ENCODE measurements at places on chromosomes 7 and 10.

GRCh38 chr7:221978-222715, 29.8 kb downstream of the FAM20C start:
- no peak for DNase-seq

DNA sequence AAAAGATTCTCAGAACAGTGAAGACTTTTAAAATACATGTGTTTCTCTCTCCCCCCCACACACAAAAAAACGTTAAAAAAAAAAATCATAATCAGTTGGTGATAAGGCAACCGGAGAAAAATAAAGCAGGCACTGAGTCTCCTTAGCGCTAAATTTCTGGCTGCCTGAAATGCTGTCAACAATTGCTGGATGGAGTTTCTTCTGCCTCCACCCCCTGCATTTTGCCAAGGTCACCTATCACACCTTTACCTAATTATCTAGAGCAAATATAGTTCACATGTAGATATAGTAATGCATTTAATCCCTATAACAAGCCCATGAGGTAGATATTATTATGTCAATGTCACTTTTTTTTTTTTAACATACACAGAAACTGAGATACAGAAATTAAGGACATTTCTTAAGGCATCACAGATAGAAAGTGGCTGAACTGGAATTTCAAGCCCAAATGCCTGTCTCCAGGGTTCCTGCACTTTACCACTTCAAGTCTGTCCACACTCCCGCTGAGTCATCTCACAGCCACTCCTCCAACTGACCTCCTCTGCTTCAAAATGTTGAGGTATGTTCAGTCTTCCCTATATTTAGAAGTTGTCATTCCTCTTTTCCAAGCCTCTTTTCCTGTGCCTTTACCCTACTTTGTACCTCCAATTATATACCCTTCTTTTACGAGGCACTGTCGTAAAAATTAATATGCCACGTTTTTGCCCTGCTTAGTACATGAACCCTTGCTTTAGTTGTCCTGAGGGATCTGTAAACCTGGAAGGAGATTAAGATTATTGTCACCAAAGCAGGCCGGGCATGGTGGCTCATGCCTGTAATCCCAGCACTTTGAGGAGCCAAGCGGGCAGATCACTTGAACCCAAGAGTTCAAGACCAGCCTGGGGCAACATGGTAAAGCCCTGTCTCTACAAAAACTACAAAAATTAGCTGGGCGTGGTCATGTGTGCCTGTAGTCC, 72.8 kb upstream of the MPP7 start:
- no peak for DNase-seq

DNA sequence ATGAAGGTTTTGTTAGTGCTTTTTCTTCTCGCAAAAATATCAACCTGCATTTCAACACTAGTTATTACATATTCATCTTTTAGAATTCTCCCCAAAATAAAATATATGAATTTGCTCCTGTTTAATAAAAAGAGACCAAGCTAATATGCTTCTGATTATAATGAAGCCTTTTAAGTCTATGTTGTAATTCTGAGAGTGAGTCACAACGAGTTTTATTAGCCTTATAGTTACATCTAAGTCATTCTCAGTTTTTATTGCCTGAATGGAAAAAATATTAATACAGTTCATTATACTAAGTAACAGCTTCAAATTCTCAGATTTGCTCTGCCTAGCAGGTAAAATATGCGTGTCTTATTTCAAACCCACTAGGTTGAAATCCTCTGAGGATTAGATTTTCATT, 152.4 kb upstream of the CELF2 start:
- DNase-seq, result no peak

DNA sequence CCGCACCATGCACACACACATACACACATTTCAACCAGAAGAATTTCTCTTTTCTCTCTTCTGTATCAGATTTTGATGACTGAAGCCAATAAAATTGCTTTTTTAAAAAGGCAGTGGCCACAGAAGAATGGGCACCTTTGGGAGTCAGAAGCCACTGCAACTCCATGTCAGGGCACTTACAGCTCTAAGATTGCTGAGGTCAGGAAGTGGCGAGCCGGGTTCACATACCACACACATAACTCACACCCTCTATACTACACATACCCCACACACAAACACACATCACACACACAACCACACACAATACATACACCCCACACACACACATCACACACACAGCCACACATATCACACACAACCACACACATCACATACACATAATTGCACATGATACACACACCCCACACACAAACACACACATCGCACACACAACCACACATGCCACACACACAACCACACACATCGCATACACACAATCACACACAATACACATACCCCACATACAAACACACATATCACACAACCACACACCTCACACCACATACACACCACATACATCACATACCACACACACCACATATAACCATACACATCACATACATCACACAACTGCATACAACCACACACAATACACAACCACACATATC, 31.2 kb downstream of the GPRIN2 start:
- DNase-seq, result no peak

- DNase-seq, result no peak
Measured at GRCh38 chr7:139328375-139328774, 12.8 kb upstream of the FMC1 start.

DNA sequence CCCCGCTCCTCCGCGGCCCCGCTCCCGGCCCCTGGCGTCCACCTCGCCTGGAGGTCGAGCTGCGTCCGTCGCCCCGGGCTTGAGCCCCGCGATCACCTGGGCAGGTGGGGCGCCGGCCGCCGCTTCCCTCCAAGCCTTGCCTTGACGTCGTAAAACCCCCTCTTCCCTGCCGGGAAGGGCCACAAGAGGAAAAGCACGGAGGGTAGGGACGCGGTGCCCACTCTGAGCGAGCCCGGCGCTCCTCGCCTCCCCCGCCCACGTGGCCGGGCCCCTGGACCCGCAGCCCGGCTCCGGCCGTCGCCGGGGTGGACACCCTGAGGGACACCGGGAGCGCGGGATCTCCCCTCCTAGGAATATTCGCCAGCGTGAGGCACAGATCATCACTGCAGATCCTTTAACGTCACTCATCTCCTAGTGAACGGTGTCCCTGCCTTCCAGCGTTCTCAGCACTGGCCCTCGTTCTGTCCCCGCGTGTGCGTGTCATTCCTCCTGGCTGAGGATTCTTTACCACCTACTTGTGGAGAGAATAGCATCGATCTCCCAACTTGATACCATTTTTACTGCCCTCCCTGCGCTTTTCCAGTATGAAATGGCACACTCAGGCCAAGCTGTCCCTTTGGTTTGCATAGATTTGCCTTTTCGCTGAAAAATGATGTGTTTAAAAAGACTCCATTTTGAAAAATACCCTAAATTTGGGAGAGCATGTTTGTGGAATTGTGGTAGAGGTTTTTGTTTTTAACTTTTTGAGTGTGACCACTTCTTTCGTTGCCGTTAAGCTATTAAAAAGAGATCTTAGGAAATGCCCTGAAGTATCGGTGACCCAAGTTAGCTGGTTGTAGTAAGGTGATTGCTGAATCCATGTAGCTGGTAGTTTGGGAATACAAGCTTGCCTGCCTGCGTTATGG, 649 bp downstream of the ACTR3B start:
- no peak for DNase-seq

DNA sequence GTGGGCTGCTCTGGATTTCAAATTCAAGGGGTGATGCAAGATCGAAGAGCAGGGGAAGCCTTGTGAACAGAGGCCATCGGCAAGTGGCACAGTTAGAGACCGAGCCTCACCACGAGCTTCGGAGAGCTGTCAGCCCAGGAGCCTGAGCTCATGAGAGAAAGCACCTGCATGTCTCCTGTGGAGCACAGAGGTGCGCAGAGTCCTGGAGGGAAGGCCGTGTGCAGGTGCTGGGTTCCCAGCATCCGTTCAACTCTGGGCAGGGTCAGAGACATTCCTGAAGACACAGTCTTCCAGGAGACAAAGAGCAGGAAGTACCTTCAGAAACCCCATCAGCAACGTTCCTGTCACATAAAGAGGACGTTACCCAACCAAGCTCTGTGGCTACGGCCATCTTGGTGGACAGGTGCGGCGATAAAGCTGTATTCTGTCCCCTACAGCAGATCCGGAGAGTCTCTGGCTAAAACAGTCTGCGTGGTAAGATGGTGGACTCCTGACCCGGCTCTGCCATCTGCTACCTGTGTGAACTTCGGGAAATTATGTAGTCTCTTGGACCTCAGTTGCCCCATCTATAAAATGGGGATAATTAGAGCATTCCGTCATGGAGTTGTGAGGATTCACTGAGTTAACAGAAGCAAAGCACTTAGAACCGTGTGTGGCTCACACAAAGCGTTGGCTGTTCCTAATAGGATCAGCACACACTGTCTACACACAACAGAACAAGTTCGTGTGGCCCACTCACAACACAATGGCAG, 40.6 kb downstream of the NOD1 start:
- no peak for DNase-seq

GRCh38 chr10:22002591-22003176, 846 bp downstream of the DNAJC1 start:
- no peak for DNase-seq

DNA sequence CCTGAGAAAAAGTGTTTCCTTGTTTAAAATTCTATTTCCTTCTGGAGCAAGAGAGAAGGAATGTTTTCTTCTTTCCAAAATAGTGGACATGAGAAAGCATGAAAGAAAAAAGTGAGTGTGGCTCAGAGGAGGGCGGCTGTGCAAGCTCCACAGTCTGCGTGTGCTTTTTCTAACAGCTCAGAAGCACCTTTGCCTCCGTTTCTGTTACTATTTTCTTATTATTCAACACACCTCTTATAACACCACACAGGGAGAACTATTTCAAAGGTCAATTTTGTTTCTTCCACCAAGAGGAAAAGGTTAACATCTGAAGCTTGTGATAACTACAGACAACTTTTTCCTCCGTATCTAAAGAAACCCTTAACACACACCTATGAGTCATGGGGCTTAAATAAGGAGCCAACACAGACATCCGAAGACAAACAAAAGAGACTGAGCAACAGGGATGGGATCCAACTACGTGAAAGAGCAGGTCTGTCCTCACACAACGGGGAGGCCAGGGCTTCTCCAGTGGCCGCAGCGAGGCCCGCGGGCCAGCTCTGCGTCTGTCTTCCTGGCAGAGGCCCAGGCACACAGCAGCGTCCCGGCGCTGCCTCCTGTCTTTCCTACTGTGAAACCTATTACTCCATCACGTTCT, 36.2 kb upstream of the NCAPG2 start:
- no peak for DNase-seq

DNA sequence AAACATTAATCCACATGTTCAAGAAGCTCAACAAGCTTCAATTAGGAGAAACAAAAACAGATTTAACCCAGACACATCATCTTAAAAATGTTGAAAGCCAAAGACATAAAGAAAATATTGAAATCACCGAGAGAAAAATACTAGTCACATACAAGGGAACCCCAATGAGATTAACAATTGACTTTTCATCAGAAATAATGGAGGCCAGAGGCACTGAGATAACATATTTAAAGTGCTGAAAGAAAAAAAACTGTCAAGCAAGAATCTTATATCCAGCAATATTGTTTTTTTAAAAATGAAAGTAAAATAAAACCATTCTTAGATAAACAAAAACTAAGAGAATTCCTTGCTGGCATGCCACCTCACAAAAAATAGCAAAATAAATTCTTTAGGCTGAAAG, 28.9 kb downstream of the AOC1 start:
- DNase-seq, result no peak

DNA sequence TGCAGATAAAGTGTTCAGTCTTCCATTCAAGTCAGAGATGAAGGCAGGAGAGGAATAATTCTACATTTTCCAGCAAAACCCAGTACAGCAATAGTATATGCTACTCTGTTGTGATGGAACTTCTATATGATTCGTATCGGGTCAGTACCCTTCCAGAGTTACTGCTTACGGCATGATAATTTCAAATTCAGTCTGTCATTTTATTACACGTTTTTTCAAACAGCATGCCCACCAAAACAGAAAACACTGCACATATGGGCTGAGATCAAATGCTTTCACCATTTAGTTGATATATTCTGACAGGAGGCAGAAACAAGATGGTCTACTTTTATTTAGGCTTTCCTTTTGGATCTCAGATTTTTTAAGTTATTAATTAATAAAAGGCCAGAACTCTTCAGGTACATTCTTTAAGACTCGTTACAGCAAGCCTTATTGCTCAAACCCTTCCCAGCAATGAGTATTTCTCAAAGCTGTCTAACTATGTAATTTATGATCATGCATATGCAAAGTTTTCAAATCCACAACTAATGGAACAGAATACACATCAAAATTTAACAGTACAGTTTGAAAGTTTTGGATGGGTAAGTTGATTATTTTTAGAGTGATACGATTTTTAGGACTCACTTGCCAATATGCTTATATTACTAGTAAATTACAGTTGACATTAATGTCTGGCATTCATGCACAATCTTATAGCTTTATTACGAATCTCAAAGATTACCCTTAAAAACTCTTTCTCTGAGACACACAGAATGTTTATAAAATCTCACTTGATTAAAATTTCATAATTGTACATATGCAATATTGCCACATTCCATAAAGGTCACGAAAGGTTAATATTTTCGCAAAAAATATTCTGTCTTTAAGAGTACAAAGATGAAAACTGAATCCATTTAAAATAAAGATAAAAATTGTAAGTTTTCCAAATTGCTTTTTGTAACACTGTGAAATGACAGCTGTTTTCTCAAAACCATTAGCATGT, 91.0 kb downstream of the ANK3 start:
- no peak for DNase-seq

GRCh38 chr10:68553138-68553537, 7.0 kb upstream of the TET1 start:
- no peak for DNase-seq

DNA sequence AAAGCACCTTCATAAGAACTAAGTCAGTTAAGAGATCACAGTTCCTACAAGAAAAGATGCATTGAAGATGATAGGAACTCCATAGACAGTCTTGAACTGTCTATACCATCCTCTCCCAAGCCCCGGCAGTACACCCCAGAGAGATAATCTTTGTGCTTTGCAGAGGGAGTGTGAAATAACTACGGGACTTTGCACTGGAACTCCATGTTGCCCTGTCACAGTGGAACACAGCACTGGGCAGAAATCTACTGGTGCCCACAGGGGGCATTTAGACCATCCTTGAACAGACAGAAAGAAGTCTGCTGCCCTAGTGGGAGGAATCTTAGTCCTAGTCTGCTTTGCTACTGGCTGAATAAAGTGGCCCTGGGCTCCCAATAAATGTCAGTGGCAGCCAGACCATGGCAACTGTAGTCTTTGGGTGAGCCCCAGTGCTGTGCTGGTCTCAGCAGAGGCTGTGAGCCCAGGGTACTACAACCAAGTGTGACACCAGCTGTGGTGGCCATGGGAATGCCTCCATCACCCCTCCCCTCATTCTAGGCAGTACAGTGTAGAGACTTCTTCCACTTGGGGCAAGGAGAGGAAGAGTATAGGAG, 107.7 kb upstream of the TMEM168 start:
- no peak for DNase-seq

- no peak for DNase-seq
Measured at GRCh38 chr10:11910102-11910501, 86.9 kb downstream of the PROSER2 start.

Measured in GM12878 (cell line).